NCI-H1417 treated with DMSO at 0.1 percent for 48 hours (cell line): ENCODE measurements at places on chromosomes 5 and 9.

GRCh38 chr9:136225366-136225747 is 20.3 kb downstream of the QSOX2 start:
- no peak for DNase-seq

DNA sequence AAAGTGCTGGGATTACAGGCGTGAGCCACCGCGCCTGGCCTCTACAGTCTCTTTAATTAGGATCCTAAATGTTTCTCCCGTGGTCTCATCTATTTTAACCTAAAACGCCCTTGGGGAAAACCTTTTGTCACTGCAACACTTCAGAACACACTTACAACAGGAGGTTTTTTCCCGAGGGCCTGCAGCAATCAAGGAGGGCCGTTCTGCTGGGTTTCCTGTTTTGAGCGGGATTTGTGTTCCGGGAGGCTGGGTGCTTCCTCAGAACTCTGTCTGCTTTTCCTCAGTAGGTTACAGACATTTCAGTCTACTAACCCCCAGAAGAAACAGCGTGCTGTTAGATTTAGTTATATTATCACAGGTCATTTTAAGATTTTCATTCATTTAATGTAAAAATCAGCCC is 65.4 kb upstream of the IRX4 start:
- DNase-seq = no peak

GRCh38 chr9:14256588-14256987 is 57.4 kb downstream of the NFIB start:
- DNase-seq = no peak

- peak; percentile 70 for DNase-seq
Measured at GRCh38 chr5:83197326-83197967, 120.1 kb downstream of the XRCC4 start.

GRCh38 chr9:6029604-6030274 is 14.3 kb upstream of the RANBP6 start:
- no peak for DNase-seq

GRCh38 chr5:79829260-79829659 is 139.6 kb downstream of the CMYA5 start:
- DNase-seq = no peak

DNA sequence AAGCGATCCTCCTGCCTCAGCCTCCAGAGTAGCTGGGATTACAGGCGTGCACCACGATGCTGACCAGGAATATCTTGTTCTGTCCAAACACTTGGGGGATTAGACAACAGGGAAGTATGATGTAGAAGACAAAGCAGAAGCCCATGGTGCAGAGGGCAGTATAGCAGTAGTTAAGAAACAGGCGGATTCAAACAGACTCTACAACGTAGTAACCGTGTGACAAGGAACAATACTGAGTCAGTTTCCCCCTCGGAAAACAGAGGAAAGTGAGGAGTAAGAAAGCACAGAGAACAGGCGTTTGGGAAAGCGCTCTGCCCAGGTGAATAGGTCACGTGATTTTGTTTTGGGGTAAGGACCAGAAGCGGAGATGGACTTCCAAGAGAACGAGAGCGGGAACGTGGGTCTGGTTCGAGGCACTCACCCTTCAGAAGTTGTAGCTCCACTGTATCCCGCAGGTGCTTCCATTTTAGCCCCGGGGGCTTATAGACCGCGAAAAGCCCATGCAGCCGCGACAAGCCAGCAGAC is 306 bp downstream of the TRUB2 start:
- no peak for DNase-seq

DNA sequence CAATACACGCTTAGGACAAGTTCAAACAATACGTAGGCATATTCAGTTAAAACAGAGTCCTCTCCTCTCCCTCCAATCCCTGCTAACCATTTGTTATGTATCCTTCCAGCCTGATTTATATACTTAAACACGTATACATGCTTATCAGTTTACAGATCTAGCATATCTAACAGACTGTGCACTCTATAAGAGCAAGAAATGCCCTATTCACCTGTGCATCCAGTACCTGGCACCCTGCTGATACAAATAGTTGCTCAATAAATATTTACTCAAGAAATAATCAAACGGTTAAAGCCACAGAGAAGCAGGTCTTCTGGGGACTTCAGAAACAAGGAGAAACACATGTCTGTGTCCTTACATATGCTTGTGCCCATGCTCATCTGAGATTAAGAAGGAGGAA is 55.9 kb downstream of the MLLT3 start:
- DNase-seq = no peak

GRCh38 chr5:460273-460625 is 17.3 kb downstream of the EXOC3 start:
- no peak for DNase-seq

- no peak for DNase-seq
Measured at GRCh38 chr5:56161927-56162326, 71.2 kb downstream of the ANKRD55 start.

- DNase-seq = no peak
Measured at GRCh38 chr9:135456436-135457104, 23.0 kb upstream of the PPP1R26 start.

DNA sequence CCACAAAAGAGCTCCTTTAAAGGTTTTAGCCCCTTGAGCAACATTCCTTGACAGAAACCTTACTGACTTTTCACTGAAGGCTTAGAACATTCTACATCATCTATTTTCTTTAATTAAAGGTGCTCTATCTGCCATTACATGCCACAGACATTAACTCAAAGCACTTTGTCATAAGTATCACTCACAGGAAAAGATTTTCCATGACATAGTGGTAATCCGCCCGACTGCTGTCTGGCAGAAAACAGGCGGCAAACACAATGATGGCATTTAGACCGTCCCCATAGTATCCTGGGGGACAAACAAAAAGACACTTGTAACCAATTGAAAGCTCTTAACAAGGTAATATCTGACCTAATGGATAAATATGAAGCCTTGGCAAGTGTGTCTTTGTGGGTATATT is 126.2 kb upstream of the PCA3 start:
- no peak for DNase-seq

- no peak for DNase-seq
Measured at GRCh38 chr5:141100243-141100805, at the start of gene PCDHB3. Gene PCDHB3 (plus strand): TSS chr5:141100473. CDS start chr5:141100650, 177 bp downstream.

GRCh38 chr5:112417931-112418658 is 982 bp downstream of the EPB41L4A start:
- no peak for DNase-seq

DNA sequence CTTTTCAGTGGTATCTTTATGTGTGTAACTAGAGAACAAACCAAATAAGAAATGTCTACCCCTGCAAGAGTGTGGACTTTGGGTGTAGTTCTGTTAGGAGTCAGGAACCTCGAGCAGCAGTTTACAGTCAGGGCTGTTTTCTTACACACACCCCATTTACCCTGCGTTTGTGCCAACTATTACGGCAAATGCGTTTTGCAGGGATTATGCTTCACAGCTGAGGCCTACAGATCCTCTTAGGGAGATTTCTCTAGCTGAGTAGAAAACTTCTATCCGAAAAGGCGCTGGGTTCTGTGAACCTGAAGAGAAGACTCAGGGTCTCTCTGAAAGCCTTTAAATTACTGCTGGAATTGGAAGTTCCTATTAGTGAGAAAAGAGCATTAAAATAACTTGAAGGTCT is 51.4 kb downstream of the ACER2 start:
- no peak for DNase-seq

GRCh38 chr5:141514330-141515133 is 25.7 kb downstream of the PCDHGC5 start:
- DNase-seq = no peak

DNA sequence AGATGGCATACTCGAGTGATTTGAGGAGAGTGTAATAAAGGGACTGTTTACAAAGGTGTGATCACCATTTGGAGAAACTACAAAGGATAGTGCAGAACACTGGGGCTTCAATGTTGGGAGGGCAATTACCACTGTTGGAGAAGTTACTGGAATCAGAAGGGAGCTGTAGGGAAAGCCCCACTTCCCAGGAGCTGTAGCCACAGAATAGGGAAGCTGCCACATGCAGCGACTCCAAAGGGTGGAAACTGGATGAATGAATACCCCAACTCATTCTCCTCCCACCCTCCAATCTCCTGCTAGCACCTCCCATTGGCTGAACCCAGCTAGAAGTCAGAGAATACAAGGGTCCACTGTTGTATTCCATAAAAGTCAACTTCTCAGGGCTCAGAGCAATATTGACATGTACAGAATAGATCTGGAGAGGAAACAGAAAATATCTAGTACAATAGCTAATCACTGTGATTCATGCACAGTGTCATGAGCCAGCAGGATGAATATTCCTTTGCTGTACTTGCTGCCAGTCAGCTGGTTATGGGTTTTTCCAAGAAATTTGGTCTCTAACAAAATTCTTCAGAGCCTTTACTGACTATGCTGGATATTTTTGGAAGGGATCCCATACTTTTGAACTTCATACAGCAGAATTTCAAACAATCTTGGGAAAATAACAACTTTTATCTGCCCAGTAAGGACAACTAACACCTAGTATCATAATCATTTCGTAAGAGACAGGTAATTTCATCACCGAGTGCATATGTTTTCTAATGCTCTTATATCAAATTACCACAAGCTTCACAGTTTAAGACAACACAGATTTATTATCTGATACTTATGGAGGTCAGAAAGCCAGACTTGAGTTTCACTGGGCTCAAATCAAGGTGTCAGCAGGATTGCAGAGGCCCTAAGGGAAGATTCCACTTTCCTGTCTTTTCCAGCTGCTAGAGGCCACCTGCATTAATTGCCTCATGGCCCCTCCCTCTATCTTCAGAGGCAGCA is 39.6 kb downstream of the PDCD1LG2 start:
- DNase-seq = no peak

GRCh38 chr9:84886866-84887265 is 217.3 kb downstream of the NTRK2 start:
- no peak for DNase-seq

GRCh38 chr9:4680173-4680525 is 780 bp downstream of the CDC37L1 start:
- DNase-seq = no peak

GRCh38 chr5:172450861-172451695 is 3.2 kb downstream of the SH3PXD2B start:
- DNase-seq = no peak
